Epithelial cell of prostate (primary cell): ENCODE measurements at places on chromosomes 5 and 9.

GRCh38 chr9:33113799-33114547 is 37.5 kb upstream of the SMU1 start:
- no peak for DNase-seq

DNA sequence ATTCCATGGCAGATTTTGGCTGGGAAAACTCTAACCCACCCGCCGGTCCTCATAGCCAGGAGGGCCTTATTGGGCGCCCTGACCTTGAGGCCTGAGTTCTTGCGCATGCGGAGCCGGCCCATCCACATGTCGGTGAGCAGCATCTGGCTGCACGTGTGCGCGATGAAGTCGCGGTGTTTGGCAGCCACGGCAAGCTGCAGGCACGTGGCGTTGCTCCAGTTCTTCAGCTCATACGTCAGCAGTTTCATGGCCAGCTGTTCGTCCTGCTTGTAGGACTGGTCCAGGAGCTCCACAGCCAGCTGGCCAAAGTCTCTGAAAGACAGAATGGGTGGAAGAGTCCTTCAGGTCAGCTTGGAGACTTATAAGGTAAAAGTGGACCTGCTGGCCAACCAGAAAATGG is 204.3 kb upstream of the KLF9 start:
- DNase-seq = no peak

GRCh38 chr9:14092344-14092743 is 221.6 kb downstream of the NFIB start:
- DNase-seq = no peak

GRCh38 chr9:93984860-93985259 is 29.7 kb upstream of the BARX1 start:
- no peak for DNase-seq

GRCh38 chr9:134067904-134068743 is at the start of gene BRD3:
TSS of gene BRD3 (minus strand) at chr9:134068026. CDS start at chr9:134053477, 14,549 bp downstream.
- peak; percentile 63 for DNase-seq

DNA sequence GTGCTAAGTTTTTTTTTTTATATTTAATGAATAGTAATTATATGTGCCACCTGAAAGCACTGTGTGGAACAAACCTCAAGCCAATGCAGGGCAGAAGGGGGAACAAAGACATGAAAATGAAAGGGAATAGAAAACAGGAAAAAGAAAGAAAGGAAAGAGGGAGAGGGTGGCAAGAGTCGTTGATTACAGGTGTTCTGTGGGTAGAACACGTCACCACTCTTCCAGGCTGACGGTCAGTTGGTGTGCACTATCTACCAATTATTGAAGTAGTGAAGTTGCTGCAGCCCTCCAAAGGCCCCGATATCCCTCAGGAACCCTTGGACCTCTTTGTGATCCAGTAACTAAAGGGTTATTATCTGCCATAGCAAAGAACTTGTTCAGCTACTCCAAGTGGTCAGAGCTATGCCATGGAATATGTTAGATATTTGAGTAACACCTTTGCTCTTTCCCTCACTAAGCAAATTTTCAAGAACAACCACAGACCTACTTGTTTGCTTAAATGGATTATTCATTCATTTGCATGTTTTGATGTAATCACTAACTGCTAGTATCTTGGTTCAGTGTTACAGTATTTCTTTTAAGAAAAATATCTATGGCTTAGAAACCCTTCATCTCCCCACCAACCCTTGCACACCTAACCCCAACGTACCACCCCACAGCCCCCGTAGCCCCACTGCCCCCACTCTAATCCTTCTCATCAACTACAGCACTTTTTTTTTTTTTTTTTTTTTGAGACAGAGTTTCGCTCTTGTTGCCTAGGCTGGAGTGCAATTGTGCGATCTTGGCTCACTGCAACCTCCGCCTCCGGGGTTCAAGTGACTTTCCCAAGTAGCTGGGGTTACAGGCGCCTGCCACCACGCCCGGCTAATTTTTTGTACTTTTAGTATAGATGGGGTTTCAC is 31.3 kb downstream of the FYB1 start:
- DNase-seq = peak; percentile 46

- DNase-seq = no peak
These were observed 278.7 kb downstream of the DENND1A start for GRCh38 chr9:123651273-123651672.

GRCh38 chr5:38468202-38468673 is 88.2 kb downstream of the LIFR start:
- DNase-seq = peak; percentile 65

- DNase-seq = no peak
These were observed 929.5 kb upstream of the C9orf72 start for GRCh38 chr9:28502741-28503140.

- no peak for DNase-seq
These were observed 7.5 kb downstream of the UNC5A start for GRCh38 chr5:176817841-176818377.

DNA sequence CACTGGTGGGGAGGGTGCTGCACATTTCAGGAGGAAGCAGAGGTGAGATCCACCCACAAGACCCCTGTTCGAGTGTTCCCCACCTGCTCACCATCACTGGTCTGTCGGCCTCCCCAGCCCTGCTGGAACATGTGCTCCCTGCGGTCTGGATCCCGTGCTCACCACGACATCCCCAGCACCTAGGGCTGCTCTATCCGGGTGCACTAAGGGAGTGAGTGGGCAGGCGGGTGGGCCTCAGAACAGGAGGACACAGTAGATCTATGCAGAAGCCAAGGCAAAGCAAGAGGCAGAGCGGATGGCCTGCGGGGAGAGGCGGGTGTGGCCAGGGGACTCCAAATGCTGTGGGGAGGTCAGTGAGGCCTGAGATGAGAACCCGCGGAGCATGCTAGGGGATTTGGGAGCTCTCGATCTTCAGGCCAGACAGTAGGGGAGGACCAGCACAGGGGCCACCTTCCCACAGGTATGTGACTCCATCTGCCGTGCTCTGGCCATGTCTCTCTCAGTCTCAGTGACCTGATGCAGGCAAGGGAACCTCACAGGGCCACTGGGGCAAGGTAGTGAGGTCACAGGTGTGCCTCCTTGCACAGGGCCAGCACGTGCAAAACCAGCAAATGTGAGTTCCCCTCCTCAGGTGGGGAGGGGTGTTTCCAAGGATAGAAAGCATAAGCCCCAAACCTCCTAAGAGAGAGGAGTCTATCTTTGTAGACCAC is 134.2 kb downstream of the ZNF354C start:
- DNase-seq = no peak

DNA sequence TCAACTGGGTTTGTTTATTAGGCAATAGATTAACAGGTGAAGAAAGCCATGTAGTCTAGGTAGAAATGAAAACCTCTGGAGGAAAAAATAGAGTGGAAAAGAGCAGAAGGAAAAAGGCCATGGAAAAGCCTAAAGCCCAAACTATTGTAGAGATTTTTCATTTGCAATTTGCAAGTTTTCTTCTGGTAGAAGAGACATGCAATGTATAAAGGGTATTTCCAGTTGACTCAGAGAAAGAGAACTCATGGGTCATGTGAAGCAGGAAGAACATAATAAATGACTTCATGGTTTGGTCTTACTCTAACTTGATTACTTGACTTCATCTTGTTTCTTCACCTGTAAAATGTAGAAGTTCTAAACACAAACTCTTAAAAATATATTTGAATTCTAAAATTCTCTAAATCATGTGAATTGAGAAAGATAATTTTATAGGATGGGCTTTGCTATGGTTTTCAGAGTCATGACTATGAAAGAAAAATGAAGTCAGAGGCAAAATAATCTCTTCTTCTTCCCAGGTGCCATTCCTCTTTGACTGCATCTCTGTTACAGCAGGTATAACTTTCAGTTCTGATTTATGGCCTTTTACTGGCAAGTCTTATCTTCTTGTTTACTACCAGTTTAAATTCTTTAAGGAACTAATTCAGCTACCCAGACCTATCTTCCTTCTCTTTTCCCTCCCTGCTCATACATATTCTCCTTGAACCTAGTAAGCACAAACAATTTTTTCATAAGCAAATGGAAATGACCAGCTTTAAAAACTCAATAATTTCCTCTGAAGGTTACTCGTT is 47.7 kb upstream of the TMC1 start:
- peak; percentile 59 for DNase-seq

DNA sequence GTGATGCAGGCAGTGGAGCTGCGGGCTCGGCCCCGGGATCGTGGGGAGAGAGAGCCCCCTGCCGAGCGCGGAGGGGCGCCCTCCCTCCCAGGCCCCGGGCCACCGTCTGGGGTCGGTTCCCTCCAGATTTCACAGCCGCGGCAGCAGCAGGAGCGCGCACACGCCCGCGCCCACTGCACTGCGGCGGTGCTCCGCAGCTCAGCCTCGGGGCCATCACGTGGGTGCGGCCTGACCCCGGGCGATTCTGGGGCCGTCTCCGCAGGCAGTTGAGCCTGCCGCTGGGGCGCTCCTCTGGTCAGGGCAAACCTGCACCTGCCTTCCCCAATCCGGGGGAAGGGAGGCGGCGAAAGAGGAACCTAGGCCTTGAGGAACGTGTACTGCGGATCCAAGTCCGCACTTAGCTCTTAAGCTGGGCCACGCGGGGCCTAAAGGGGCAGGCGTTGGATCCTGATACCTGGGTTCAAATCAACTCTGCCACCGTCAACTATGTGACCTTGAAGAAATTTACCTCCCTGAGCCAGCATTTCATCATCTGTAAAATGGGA is 9.4 kb upstream of the DELE1 start:
- no peak for DNase-seq

- DNase-seq = no peak
These were observed 15.5 kb downstream of the AKNA start for GRCh38 chr9:114371973-114372917.

DNA sequence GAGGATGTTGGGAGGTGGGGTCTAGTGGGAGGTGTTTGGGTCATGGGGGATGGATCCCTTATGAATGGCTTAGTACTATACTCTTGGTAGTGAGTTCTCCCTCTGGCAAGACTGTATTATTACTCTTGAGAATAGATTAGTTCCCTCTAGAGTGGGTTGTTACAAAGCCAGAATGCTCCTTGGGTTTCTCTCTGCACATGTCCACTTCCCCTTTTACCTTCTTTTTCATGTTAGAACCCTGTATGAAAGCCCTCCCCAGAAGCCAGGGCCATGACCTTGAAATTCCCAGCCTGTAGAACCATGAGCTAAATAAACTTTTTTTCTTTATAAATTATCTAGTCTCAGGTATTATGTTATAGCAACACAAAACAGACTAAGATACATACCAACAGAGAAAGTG is 31.1 kb downstream of the SLC24A2 start:
- no peak for DNase-seq

- DNase-seq = no peak
These were observed 32.3 kb upstream of the TMEM171 start for GRCh38 chr5:73088026-73088425.

DNA sequence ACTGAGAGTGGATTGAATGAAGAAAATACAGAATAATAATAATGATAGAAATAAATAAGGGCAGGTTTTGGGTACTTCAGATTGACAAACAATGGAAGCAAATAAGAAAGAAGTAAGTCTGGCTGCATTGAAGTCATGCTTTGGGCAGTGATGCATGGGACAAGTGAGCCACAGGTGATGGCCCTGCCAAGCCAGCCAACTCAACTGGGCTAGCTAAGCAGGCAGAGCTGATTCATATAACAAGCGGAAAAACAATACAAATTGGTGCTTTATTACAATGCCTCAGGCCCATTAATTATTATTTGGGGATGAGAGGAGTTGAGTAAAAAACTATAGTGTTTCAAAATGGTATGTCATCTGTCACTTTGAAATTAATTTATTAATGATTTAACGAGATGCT is 502.0 kb downstream of the CDH12 start:
- DNase-seq = no peak

DNA sequence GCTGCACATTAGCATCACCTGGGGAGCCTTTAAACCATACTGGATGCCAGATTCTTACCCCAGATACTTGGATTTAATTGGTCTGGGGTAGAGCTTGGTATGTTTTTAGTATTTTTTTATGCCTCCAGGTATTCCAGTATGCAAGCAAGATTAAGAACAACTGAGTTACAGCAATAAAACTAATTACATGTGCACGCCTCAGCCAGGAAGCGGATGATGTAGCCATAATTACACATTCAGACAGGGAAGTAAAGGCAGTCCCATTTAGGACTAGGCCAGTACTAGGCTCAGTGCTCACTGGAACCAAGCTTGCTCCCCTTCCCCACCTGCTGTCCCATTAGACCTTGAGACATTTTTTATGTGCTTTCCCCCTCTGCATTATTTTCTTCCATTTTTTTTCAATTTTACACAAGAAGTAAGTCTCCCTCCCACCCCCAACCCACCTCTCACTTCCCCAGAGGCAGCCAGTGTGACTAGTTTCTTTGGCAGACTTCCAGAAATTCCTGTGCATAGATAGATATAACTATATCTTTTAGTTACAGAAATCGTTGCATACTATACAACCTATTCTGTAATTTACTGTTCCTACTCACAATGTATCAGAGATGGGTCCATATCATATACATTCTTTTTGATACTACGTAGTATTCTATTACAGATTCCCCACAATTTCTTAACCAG is 7.1 kb upstream of the GNAQ start:
- DNase-seq = no peak

- no peak for DNase-seq
These were observed 106.7 kb downstream of the SCAMP1 start for GRCh38 chr5:78467140-78467539.

DNA sequence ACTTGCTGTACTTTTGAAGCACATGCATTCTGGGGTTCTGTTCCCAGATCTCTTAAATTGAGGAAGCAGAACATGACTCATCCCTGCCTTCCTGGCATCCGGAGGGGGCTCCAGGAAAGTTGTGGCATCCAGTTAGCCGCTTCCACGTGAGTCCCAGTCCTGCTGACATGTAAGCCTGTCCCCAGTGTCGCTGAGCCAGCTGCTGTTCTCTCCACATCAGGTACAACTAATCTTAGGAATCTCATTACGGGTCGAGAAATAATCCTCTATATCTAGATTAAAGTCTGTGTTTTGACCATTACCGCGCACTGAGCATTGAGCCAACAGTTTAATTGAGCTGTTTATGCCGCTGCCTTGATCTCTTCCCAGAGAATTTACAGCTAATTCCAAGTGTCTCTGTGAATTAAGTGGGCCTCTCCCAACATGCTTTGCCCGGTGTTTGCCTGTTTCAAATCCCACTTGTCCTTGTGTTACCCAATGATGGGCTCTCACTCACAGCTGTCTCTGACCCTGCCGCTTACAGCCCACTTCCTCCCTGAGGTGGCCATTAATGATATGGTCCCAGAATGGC is 10.5 kb upstream of the SHB start:
- no peak for DNase-seq

GRCh38 chr5:153866176-153866575 is 172.5 kb downstream of the FAM114A2 start:
- DNase-seq = no peak

DNA sequence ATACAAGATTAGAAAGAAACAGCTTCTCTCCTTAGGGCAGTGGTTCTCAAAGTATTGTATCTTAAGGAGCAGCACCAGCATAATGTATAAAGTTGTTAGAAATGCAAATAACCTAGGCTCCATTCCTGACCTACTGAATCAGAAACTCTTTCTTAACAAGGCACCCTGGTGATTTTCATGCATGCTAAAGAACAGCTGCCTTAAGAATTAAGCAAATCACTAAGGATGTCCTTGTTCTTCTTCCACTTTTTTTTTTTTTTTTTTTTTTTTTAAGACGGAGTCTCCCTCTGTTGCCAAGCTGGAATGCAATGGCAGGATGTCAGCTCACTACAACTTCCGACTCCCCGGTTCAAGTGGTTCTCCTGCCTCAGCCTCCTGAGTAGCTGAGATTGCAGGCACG is 1095.2 kb upstream of the EDIL3 start:
- DNase-seq = no peak
